ENCODE measurements at places on chromosomes 7 and 10.

DNA sequence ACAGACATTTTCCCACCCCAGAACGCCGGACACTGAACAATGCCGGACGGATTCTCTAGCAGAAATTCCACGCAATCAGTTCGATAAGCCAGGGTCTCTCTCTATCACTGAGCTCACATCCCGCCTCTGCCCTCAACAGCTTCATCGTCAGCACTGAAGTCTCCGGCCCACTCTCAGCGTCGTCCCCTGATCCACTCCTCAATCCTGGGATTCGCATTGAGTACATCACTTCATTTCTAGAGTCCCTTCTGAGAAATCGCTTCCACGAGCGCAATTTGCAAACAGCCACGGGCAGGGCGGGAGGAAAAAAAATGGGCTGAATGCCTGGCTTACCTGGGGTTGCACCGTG, 365 bp downstream of the YME1L1 start:
- no peak for DNase-seq

DNA sequence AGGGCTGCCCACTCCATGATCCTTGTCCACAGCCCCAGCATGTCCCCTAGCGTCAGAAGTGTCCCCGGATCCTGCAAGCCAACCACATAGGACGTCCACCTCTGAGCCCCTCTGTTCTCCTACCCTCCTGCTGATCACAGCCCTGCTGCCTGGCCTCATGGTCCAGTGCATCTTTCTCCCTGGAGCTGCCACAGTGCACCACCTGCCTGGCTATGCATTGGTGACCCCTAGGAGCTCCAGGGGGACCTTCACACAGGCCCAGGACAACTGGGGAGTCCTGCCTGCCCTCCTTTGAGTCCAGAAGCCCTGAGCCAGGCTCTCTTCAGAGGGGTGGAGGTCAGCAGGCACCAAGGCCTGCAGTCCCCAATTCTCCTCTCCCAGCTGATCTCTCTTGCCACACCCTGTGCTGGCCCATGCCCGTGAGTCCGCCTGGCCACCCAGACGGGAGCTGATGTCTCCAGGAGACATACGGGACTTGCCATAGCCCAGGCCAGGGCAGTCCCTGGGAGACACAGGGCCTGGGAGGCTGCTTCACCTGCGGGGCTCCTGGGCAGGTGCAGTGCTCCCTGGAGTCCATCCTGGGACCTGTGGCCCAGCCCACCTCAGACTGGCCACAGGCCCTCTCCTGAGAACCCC, 77.4 kb upstream of the RET start:
- DNase-seq = no peak

DNA sequence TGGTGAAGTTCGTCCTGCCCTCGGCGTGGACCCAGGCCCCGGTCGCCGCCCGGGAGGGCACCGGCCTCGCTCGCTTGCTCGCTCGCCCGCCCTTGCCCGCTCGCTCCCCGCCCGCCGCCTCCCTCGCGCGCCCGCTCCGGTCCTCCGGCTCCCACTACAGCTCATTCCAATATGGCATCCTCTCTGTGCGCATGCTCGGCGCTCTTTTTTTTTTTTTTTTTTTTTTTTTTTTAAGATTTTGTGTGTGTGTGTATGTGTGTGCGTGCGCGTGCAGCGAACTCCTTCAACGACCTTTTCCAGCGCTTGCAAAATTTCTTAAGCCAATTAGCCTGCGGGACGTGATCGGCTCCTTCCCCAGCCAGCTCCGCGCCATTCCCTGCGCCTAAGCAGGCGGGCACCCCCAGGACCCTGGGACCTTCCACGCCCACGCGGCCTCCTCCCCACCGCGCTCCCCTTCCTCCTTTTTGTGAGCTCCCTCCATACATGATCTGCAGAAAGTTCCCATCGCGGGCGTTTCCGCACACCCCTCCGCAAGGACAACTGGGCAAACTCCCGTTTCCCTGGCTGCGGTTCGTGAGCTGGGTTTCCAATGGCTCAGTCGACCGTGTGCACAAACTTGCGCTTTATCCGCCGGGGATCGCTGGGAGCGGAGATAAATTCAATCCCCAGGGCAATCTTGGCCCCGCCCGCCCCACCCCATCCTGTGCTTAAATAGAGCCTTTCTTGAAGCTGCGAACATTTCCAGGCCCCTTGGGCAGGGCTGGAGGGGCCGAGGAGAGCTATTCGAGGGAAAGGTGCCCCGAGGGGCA, at the start of gene SFMBT2:
TSS of gene SFMBT2 (minus strand) at position 173 of the 809 bp plus-strand sequence. CDS start 29,136 bp downstream, outside the sequence.
- DNase-seq = peak; percentile 55

DNA sequence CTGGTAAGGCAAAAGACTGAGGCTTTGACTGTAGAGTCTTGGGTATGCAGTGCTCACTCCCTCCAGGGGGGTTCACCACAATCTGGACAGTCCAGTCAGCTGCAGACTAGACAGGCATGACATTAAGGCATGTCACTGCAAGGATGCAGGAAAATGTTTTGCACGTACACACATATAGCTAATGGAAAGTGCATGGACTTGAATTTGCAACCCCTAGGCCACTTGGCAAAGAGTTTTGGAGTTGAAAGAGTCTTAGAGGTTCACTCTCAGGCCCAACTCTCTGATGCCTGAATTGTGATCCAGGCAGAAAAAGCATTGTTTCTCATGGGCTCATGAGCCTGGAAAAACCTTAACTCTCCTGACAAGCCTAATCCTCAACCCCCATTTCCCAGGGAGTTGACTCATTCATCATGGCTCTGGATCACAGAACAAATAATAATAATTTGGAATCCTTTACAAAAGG, 51.9 kb downstream of the LAMB4 start:
- no peak for DNase-seq

DNA sequence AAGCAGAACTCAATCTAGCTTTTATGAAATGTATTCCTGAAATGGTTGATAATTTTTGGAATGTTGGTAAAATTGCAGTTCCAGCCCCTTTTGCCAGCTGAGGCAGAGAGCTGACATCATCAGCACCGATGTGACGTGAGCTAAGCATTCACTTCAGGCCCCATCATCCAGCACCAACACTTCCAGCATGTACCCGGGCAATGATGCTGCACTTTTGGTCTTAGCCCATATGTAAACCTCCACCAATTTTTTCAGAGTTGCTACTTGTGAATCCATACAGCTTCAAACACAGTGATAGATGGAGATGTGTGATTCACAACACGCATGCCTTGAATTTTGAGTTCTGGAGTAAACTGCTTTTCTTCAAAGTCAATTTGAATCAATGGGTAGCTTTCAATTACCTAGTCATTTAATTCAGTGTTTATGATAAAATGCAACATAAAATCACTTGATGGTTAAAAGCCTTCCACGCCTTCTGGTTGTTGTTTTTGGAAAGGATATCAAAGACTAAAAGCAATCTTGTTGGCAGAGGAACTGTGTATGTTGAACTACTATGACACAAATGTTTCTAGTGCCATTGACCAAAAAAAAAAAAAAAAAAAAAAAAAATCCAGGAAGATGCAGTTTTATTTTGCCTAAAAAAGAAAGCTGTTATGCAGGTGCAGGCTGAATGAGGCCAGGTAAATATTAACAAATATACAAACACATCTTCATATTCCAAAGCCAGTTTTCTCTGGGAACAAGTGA, 73.9 kb downstream of the NRP1 start:
- DNase-seq = no peak

DNA sequence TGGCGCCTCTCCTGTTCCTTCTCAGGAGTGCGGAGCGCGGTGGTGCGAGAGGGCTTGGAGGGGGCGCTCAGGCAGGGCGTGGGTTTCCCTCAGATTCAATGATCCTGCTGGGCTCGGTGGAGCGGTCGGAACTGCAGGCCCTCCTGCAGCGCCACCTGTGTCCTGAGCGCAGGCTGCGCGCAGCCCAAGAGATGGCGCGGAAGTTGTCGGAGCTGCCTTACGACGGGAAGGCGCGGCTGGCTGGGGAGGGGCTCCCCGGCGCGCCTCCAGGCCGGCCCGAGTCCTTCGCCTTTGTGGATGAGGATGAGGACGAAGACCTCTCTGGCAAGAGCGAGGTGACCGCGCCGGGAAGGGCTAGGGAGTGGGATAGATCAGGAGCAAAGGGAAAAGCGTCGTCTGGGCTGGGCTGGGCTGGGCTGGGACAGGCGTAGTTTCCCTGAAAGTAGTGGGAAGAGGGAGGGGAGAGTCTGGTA, 17.0 kb downstream of the FAM131B start:
- DNase-seq = no peak

DNA sequence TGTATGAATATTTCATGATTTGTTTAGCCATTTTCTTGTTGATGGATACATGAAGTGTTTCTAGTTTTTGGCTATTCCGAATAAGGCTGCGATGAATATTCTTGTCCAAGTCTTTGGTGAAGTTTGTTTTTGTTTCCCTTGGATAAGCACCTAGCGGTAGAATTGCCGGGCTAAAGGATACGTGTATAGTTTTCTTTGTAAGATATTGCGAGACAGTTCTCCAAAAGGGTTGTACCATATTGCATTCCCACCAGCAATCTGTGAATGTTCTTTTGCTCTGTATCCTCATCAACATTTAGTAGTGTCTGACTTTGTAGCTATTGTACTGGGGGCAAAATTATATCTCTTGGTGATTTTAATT, 142.6 kb downstream of the DOCK1 start:
- no peak for DNase-seq

- no peak for DNase-seq
These were observed 36.7 kb downstream of the OSBPL3 start for GRCh38 chr7:24943096-24943948.

DNA sequence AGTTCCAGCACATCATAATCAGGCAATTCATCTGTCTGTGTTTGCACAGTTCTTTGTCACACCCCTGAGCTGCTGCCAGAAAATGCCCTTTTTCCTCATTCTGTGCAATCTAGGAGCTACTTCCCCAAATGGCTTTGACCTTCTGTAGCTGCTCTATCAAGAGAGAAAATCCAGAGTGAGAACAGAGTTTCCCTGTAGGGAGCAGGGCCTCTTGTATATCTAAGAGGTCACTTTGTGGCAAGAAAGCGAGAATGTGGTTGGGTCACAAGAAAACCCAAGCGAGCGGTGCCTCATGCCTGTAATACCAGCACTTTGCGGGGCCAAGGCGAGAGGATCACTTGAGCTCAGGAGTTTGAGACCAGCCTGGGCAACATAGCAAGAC, 24.3 kb downstream of the SLC29A3 start:
- no peak for DNase-seq

DNA sequence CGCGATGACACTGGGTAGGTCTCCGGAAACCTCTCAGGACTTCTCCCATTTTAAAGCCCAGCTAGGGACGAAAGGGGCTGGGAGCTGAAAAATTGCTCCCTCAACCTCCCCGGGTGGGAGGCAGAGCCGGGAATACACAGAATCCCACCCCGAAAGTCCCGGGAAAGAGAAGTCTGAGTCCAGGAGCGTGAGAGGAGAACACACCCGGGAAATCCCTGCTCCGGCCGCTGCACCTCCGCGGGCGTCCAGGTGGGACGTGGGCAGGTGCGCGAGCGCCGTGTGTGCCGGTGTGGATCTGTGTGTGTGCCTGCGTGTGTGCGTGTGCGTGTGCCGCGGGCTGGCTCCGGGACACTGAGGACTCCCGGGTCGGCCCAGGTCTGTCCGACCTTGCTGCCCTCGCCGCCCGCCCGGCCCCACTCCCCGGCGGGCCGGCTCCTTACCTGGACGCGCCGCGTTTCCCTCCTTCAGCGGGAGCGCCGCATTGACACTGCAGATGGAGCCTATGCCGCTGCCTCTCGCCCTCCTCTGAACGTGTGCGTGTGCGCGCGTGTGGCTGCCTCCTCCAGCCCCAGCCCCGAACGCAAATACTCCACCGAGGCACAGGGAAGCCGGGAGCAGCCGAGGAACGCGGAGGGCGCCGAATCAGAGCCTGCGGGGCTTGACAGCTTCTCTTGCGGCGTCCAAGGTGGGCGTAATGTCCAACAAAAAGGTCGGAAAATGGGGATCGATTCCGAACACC, at the start of gene PLXNA4:
TSS of gene PLXNA4 (minus strand) at position 489 of the 739 bp plus-strand sequence. CDS start 67,777 bp downstream, outside the sequence.
- DNase-seq = no peak

- no peak for DNase-seq
These were observed 67.9 kb downstream of the ATAD1 start for GRCh38 chr10:87750001-87750671.

DNA sequence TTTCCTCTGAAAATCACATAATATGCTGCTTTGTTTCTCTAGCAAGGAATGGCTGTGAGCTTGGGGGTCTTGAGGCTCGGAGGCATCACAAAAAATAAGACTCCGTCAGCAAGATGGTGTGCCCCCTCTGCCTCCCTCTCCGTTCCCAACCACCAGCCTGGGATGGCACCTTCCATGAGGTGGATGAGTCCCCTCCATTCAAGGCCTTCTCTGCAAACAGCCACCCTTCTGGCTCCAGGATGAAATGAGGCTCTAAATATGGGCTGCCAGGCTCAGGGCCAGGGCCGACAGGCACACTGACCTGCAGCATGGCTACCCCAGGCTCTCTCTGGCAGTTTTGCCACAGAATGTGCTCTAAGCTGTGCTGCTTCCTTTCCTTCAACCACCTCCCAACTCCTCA, 521.5 kb downstream of the PTPRN2 start:
- DNase-seq = no peak

- DNase-seq = no peak
These were observed 61.5 kb downstream of the CHN2 start for GRCh38 chr7:29255906-29256692.

DNA sequence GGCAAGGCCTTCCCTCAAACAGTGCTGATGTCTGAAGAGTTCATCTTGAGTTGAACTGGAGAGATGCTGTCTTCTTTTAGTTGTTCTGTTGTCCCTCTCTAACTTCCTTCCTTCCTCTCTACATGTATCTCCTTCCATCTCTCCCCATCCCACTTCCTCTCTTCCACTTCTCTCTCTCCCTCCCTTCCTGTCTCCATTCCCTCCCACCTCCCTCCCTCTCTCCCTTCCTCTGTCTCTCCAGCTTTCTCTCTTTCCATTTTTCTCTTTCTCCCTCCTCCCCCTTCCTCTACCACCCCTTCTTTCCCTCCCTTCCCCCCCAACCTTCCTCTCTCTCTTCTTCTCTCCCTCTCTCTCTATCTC, 40.7 kb upstream of the TNS3 start:
- DNase-seq = no peak

GRCh38 chr10:49015700-49016099, 76.1 kb upstream of the LRRC18 start:
- DNase-seq = no peak

DNA sequence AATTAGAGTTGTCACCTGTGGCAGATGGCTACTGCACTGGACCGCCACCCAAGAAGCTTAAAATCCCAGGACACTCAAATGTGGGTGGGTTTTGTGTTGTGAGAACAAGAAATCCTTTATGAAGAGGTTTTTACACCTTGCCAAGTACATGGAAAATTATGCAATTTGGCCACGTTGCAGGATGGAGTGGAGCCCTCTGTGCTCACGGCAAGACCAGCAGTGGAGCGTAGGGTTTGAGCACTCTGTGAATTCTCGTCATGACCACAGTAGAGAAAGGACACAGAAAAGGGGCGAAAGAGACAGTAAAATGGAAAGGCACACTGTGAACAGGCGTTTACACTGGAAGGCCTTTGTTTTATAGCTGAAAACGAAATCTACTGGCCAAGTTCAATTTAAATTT, 222.6 kb downstream of the ADARB2 start:
- DNase-seq = no peak

DNA sequence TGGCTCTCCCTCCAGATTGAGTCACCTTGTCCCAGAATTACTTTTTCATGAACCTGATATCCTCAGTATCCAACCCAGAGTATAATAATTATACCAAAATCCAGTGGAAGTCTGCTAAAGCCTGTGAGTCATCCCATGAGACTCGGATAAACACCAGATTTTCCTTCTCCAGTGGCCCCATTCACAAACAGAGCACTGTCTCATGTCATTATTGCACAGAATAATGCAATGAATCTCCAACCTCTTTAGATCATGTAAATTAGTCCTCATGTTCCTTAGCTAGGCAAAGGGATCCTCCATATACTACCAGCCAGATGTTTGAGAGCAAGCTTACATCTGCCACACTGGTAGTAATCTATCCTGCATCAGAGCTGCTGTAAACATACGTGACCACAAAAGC, 89.0 kb downstream of the AMPH start:
- DNase-seq = no peak

GRCh38 chr10:77823811-77824542, 102.6 kb downstream of the DLG5 start:
- no peak for DNase-seq

All from left lobe of liver (tissue), 2 donors.